GM12892 (cell line): ENCODE measurements at places on chromosomes 5 and 9.
A peak's percentile ranks its signal among the peaks of the same experiment; 100 is the strongest.

DNA sequence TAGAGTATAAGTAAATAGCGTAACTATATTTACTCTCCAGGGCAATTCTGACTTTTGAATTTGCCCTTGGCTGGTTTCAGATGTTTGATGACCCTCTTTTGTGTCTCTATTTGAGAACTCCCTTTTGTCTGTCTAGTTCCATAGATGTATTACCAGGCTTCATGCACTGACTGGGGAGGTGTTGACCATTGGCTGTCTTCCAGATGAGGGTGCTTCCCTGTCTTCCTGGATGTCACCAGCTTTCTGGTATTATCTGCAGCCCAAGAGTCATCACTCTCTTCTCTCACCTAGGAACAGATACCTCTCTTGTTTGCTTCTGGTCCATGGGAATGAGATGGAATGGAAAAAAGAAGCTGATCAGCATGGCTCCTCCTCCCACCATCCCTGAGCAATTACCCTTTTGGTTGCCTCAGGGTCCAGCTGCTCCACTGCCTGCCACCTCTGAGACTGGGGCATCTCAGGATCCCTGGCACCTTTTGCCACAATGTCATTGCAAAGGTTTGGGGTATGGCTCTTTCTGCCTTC, 58.7 kb upstream of the TMED7 start:
- no peak for DNase-seq

DNA sequence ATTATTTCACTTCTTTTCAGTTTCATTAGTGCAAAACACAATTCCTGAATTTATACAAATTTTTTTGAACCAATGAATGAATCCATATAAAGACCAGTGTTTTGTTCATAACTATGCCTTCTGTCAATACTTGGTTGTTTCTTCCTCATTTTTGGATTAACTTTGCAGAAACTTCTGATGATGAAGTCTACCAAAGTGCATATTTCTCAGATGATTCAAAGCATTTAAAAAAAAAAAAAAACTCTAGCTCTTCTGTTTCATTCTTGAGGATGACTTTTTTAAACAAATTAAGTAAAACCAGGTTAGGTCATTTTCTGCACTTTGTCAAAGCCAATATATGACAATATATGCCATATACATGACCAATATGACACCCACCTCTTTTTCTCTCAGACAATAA, 92.6 kb downstream of the CHSY3 start:
- no peak for DNase-seq

- DNase-seq, result no peak
These were observed 1034.6 kb upstream of the C9orf72 start for GRCh38 chr9:28607843-28608242.

DNA sequence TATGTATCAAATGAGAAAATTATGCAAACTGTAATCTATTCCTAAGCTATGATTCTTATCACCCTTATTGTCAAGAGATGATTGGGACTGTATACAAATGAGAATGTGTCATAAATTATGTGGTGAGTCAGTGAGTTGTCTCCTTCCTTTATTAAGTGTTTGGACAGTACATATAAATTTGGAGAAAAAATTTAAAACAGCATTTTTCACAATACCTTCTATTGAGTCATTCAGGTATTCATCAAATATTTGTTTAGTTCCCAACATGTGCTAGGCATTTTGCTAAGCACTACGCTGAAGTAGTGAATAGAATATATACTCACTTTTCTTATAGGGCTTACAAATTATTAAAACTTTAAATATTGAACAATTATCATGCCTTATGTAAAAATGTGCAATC, 36.3 kb upstream of the PTPRD start:
- DNase-seq, result no peak

DNA sequence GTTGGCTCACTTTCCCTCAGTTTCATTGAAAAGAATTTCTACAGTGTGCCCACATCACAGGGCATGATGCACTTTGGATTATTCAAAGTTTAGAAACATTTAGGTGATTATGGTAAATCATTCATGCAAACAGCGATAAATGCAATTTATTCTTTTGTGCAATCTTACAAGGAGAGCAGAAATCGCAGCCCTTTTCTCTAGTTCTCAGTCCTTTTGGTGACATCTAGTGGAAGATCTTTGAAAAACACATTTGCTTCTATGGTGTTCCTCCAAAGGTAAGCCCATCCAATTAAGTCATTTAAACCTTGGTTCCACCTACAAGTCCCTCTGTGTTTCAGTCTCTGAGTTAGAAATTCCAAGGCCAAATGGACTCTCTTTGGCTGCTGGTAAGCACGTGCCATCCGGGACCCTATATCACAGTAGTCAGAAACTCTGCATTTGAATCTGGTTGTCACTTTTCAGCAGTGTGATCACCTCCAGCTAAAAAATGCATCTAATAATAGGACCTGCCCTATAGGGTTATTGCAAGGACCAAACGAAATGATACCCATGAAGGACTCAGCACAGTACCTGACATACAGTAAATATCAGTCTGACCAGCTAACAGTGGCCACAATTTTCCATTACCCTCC, 66.4 kb downstream of the MACROH2A1 start:
- no peak for DNase-seq

- DNase-seq, result no peak
These were observed 30.6 kb downstream of the CRHBP start for GRCh38 chr5:76983468-76983867.

DNA sequence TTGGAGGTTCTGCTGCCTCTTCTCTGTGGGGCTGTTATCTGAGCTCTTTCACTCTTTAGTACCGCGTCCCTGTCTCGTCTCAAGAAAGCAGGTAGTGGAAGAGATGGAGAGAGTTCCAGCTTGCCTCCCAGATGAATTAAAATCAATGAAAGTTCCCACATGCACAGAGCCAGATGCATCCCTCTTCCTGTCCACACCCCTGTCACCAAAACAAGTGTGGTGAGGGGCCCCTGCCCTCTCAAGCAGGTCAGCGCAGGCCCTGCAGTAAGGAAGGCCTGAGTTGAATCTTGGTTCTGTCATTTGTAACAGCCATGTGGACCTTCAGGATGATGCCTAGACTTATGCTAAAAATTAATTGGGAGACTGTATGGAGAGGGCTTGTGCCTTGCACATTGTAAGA, 26.9 kb downstream of the GALNT10 start:
- DNase-seq, result no peak

DNA sequence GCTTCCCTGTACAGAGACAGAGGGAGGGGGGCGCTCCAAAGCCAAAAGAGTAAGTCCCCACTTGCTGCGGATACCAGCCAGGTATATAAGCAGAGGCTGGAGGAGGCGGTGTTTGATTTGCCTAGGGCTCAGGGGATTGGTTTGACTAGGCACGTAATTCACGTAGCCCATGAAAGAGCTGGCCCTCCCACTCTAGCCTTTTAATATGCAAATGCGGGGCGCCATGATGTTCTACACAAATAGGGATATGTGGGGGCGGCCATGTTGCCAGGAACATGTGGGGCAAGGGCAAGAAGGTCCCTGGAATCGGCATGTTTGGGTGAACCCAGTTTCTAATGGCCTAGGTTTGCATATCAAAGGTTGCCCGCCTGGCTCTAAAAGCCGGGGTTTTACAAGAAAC, 3.3 kb upstream of the PRLR start:
- no peak for DNase-seq

DNA sequence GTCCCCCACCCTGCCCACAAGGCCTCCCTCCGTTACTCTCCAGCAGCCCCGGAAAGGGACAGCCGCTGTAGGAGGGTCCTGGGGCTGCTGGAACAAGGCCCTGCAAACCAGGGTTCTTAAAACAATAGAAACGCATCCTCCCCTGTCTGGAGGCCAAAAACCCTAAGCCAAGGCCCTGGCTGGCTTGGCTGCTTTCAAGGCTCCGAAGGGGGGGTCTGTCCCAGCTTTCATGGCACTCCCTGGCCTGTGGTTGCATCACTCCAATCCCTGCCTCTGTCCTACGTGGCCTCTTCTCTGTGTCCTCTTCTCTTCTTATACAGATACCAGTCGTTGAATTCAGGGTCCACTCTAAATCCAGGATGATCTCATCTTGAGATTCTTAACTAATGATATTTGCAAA, 7.4 kb upstream of the UBAC1 start:
- no peak for DNase-seq

DNA sequence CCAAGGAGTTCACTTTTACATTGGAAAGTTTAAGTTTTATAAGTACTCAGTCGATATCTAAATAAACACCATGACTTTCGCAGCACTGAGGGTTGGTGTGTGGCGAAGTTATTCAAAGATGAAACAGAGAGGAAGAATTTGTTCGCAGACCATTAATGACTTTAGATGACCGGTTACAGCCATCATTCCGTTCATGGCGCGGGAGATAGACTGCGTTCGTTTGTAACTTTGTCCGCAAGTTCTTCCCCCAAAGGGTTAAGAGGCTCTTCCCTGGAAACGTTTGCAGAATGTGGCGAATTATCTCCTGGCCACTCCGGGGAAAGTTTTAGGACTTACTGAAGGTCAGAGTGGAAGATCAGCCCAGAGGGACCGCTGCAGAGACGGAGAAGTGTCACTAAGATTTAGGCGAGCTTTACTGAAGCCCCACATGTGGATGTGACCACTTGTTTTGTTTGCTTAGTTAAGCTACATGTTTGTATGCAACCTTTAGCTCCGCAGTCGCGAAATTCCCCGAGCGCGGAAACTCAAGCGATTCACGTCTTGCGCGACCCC, 2.2 kb upstream of the FOXD1 start:
- no peak for DNase-seq

DNA sequence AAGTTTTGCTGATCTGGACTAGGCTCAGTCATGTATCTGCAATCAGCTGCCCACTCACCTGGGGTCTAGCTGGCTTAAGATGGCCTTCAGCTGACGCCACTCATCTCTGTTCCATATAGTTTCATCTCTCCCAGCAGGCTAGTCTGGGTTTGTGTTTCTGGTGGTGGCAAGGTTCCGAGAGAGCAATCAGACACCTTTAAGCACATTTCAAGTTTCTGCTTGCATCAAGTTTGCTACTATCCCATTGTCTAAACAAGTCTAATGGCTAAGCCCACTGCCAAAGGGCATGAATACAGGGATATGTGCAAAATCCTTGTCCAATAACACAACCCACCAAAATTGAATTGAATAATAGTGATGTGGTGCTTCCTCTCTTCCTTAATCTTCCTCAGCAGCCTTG, 251.7 kb downstream of the PIK3R1 start:
- no peak for DNase-seq

DNA sequence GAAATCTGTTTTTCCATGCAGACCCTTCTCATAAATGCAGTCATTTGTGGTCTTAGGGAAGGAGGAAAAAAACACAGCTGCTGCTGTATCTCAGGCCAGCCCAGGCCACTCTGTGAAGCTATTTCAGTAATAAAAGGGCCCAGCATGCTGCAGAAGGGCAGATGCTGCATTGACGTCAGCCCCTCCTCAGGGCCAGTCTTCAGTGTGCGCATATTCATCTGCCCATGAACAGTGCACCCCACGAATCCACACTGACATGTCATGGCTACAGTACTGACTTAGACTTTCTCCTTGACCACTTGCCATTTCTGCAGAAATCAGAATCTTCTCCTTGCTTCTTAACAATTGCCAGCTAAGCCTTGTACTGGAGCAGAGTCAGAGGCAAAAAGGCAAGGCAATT, 304.7 kb downstream of the GABRG2 start:
- no peak for DNase-seq

DNA sequence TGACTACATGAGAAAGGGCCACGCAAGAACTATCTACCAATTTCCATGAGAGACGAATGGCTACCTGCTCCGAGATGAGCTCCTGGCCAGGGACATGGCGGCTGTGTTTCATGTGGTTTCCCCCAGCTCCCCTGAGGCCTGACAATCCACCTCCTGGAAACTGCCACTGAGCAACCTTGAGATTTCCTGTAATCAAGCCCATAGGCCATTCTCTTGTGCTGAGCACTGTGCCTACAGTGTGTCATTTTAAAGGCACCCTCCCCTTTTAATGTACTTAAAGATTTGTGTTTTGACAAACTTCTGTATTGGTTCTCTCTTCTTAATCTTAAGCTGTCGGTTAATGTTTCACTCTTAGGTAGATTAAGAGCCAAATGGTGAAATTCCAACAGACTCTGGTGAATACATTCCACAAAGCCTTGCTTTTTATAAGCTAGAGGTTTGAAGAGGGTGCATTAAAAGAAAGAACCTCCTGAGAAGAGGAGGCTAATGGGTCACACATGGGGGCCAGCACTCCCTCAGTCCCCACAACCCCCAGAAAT, 72.3 kb downstream of the SECISBP2 start:
- no peak for DNase-seq

DNA sequence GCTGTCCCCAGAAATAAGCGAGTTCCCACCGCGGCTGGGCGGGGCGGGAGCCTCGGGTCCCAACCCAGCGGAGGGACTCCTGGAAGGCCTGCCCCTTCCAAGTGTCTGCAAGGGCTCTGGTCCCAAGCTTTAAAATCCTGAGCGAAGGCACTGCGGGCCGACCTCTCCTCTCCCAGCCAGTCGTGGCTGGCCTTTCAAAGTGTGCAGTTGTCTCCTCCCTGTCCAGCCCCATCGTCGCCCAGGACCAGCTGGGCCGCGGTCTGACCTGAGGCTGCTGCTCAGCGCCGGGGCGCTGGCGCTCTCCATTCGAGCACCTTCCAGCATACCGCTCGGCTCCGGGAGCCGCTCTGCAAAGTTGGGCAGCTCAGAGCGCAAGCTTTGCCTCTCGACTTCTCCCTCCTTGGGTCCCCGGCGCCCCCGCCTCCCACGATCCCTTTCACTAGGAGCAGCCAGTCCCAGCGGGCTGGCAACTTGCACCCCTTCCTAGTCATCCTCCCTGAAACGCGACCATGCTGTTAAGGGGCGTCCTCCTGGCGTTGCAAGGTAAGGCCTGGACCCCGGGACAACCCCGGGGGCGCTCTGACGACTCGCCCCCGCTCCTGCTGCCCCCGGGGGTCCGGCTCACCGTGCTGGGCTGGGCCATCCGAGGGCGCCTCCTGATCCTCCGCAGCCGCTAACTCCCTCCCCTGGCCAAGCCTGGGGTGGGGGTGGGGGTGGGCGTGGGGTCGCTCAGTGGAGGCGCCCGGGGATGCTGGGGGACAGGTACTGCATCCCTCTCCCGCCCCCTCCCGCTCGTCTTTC, at the start of gene MAMDC2:
MAMDC2 (plus strand) TSS at position 160 of the 801 bp plus-strand sequence; CDS start at position 510, 350 bp downstream.
- no peak for DNase-seq

GRCh38 chr5:37037840-37038239, 161.3 kb downstream of the NIPBL start:
- no peak for DNase-seq

DNA sequence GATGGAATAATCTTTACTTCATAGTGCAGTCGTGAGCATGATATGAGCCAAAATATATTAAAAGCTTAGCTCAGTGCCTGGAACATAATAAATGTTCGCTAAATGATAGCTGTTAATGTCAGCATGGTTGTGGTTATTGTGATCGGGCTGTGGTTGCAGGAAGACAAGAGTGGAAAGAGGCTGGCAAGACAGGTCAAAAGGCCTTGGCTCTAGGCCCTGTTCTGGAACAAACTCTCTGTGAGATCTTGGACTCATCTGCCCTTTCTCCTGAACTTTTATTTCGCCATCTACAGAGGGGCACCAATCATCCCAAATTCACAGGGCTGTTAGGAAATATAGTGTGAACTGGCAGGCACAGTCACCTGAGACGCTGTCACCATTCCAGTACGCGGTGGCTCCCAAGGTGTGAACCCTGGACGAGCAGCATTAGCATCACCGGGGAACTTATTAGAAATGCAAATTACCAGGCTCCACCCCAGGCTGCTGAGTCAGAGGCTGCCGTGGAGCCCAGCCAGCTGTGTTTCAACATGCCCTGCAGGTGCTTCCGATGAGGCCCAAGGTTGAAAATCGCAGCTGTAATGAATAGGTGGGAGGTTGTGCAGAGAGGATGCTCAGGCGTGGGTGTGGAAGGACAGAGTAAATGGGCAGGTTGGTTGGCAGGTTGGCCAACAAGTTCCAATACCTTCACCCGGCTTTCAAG, 50.2 kb upstream of the SAP30L start:
- DNase-seq, result peak; percentile 32

- no peak for DNase-seq
These were observed 75.4 kb downstream of the STK32A start for GRCh38 chr5:147310059-147310704.

- DNase-seq, result no peak
These were observed 22.3 kb upstream of the SNAPC3 start for GRCh38 chr9:15400281-15400941.
